ENCODE measurements at places on chromosomes 16 and 17.

GRCh38 chr16:13176711-13177110 lies 275.3 kb downstream of the SHISA9 start:
- DNase-seq, result no peak

DNA sequence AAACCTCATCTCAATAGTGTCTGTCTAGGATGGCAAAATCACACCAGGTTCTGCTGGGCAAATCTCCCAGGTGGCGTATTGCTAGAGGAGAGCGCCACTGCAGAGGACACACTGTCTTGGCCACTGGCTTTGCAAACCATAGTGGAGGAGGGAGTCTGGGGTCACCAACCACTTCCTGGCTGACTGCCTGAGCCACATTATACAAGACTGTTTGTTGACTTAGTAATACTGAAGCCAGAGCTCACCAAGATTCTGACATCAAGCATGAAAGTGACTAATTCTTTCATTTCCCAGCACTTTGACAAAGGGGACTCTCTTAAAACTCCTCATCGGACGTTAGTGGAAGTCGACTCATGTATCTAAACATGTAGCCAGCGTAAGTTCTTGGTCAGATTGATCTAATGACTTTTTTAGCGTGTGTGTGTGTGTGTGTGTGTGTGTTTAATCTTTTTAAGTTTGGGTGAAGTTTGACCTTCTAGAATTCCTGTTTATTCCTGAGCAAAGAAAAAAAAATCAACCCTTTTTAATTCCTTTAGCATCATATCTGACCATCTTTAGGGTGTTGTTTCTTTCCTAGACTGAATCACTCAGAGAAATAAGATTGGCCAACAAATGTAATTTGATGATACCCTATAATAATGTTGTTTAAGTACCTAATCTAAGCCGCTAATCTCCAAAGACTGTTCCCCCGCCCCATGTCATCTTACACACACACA lies 13.7 kb downstream of the PITPNC1 start:
- peak; percentile 97 for DNase-seq

- no peak for DNase-seq
Observed at GRCh38 chr16:47625115-47625567, 164.0 kb downstream of the PHKB start.

GRCh38 chr17:78862073-78863023 lies 21.7 kb upstream of the USP36 start:
- DNase-seq, result peak; percentile 99

DNA sequence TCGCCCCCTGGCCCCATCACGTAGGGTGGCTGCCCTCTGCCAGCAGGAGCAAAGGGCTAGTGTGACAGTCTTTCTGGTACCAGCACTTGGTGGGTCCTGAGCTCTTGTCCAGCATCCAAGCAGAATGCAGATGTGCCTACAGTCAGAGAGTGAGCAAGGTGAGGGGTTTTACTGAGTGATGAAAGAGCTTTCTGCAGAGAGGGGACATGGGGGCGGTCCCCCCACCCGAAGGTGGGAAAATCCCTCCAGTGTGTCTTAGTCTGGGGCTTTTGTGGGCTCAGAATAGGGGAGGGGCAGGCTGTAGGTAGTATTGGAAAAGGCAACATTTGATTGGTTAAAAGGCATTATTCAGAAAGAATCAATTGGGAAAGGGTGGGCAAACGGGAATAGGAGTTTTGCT lies 152.3 kb downstream of the RPTOR start:
- DNase-seq, result no peak

GRCh38 chr16:19698480-19699465 lies 19.3 kb downstream of the KNOP1 start:
- DNase-seq, result peak; percentile 60

- no peak for DNase-seq
Observed at GRCh38 chr17:70166615-70167014, 2.7 kb upstream of the KCNJ2 start.

DNA sequence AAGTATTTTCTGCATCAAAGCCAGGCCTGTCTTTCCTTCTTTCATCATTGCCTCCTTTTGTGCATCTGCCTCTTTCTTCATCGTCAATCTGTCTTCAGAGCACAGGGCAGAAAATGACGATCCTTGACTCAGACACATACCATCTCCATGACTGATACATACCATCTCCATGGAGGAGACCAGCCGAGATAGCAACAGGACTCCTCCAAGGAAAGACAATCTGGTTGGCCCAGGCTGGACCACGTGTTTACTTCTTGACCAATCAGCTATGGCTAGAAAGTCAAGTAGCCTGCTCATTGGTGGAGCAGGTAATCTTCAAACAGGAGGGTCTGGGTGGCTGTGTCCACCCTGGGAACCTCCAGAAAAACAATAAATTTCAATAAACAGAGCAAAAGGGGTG lies 164.6 kb downstream of the CPPED1 start:
- peak; percentile 92 for DNase-seq

GRCh38 chr17:35947156-35947585 lies 3.7 kb upstream of the LYZL6 start:
- peak; percentile 58 for DNase-seq

DNA sequence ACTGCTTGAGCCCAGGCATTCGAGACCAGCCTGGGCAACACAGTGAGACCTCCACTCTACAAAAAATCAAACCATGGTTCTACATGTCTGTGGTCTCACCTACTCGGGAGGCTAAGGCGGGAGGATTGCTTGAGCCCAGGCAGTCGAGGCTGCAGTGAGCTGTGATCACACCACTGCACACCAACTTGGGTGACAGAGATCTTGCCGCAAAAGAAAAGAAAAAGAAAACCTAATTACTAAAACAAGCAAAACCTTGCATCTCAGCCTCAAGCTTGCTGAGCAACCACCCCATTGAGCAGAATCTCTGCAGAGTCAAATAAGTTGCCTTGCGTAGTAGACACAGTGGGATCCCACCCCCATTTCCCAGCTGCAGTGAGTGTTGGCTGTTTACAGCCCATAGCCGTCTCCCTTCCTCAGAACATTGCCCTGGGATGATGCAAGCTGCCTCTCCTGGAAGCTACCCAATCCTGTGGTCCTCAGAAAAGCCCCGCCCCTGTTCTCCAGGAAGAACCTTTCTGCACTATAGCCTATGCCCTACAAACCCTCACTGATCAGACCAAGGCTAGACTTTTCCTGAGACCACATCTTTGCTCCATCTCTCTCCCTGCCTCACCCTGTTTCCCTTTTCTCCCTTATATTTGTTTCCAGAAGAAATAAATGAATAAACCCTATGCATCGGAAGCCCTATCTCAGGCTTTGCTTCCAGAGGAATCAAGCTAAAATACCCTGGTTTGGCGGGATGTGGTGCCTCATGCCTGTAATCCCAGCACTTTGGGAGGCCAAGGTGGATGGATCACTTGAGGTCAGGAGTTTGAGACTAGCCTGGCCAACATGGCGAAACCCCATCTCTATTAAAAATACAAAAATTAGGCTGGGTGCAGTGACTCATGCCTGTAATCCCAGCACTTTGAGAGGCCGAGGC lies 16.7 kb upstream of the ERN2 start:
- DNase-seq, result peak; percentile 69

GRCh38 chr17:8101721-8102120 lies 14.2 kb upstream of the ALOX12B start:
- no peak for DNase-seq

- DNase-seq, result no peak
Observed at GRCh38 chr17:82257473-82257872, 16.0 kb downstream of the CSNK1D start.

- DNase-seq, result peak; percentile 33
Observed at GRCh38 chr16:51147776-51148677, 3.0 kb downstream of the SALL1 start.

DNA sequence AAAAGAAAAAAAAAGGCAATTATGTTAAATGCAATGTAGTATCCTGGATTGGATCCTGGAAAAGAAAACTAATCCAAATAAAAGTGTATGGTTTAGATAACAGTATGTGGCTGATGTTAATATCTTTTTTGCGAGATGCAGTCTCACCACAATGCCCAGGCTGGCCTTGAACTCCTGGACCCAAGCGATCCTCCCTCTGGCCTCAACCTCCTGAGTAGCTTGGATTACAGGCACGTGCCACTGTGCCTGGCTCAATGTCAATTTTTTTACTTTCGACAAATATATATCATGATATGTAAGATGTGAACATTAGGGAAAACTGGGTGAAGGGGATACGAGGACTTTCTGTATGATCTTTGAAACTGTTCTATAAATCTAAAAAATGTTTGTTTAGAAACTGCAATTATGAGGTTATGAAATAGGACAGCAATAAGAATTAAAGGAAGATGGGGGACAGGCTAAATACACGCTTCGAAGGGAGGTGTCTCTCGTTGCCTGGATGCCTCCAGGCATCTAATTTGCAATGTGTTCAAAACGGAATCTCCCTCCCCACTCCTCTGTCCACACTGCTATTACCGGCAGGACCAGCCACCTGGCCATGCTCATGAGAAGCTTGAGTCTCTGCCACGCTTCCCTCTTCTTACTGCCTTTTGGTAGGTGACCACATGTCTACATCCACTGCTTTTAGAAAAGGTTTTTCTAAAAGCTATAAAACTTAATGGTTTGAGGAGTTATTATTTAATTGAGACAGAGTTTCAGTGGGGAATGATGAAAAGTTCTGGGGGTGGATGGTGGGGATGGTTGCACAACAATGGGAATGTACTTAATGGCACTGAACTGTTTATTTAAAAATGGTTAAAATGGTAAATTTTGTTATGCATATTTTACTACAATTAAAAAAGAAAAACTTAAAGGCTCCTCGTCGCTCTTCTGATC lies 15.2 kb downstream of the UBE2O start:
- DNase-seq, result no peak

DNA sequence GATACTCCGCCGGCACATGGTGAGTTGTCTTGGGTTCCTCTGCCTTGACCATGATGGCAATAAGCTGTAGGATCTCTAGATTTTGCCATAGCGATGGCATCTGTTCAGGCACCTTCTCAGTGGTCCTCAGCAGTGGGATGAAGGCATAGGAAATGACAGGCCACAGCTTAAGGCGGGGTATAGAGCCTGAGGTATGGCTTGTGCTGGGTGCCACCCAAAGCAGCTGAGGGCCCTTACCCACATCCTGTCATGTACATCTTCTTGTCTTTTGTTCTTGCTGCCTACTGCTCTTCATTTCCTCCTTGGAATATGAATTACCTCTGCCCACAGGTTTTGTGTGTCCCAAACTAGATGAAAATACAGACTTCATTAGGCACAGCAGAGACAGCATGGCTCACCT lies 29.5 kb downstream of the KAT7 start:
- no peak for DNase-seq

GRCh38 chr17:19303367-19303776 lies 59.2 kb downstream of the B9D1 start:
- peak; percentile 67 for DNase-seq

GRCh38 chr16:19662351-19662750 lies 55.7 kb downstream of the KNOP1 start:
- DNase-seq, result no peak

DNA sequence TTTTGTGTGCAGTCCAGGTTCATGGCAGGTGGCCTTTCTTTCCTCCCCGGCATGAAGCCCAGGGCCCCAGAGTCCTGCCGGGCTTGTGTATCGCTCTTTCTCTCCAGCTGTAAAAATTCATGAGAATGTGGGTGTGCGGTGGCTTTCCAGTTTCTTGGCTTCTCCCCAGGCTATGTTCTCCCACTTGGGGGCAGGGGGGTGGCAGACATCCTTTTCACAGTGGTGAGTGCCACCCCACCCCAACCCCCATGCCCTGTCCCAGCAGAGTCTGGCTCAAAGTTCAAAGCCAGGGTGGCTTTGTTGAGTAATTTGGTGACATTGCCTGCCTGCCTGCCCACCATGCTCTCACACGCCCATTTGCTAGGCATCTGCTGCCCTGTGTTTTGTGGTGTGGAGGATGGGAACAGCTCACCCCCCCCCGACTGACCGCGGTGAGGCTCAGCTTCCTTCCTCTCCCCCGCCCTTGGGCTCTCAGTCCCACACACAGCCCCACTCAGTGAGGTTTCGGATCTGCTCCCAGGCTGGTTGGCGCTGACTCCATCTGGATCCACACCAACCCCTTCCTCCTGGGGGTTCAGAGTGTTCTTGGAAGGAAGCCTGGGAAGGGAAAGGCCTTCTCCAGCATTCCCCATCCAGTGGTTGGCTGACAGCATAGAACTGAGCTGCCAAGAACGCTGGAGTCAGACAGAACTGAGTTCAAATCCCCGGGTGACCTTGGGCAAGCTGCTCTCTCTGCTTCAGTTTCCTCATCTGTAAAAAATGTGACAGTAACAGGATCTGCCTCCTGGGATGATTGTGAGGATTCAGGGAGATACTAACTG lies 36.0 kb downstream of the CHD9 start:
- peak; percentile 97 for DNase-seq
